Sigmoid colon (tissue), 7 donors: ENCODE measurements at places on chromosomes 7 and 10. TPM values are rescaled to one million over a fixed set of nuclear protein-coding genes. Genes with fewer than 3 reads are reported as not detected.

Gene ZNF488
- 0.82 TPM for polyA plus RNA-seq

Gene FGF8
- 0.10 TPM for polyA plus RNA-seq

Gene CAMK1D
- polyA plus RNA-seq: 7.6 TPM

Gene GPR15LG
- 652 TPM for polyA plus RNA-seq

Gene GPR37
- polyA plus RNA-seq: 0.69 TPM
